Cortex of kidney (tissue), 1 donor: ENCODE measurements at places on chromosomes 7 and 10.

- DNase-seq: no peak
Measured at GRCh38 chr10:123165445-123166072, 11.4 kb downstream of the BUB3 start.

DNA sequence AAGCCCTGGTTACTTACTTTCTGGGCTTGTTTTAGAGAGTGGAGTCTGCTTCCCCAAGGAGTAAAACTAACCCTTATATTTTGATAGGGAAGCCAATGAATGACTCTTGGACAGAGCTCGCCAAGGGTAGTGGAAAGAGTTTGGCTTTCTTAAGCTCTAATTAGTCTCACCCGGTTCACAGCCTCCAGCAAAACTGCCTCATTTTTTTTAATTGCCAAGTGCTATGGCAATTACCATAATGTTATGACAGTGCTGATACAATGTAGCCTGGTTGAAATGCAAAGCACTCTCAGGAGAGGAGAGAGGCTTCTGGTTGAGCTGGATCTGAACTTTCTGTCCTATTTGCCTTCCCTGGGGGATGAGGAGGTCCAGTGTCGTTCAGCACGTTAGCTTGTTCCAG is 376.1 kb upstream of the CHRM2 start:
- no peak for DNase-seq

- DNase-seq: no peak
Measured at GRCh38 chr10:117014835-117015234, 9.8 kb upstream of the SHTN1 start.

- no peak for DNase-seq
Measured at GRCh38 chr7:6482307-6482706, 34.6 kb upstream of the DAGLB start.

DNA sequence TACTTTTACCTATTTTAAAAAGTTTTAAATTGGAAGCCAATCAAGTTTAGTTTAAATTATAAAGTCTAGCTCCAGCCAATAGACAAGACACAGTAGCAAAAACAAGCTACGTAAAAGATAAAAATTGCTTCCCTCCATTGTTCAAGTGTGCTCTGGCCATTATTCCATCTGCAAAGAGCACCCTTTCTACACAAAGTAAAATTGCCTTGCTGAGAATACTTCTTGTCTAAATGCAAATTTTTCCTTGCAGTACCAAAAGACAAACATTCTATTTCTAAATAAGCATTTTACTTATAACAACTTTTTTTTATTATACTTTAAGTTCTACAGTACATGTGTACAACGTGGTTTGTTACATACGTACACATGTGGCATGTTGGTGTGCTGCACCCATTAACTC is 75.9 kb upstream of the ZNF746 start:
- no peak for DNase-seq

DNA sequence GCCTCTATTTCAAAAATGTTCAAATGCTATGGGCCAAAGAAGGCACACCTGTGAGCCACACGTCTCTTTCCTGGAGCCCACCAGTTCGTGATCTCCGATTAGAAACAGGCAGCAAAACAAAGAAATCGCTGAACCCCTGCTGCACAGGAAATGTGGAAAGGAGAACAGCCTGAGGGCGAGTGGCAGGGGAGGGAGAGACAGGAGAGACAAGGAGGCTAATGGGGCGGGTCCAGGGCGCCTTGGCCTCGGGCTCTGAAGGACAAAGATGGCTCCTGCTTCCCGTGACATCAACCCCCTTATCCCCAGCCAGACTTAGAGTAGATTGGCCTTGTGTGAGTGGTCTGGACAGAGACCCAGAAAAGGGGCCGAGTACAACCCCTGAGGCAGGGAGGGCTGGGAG is 62.4 kb upstream of the DOCK1 start:
- DNase-seq: no peak

- no peak for DNase-seq
Measured at GRCh38 chr7:69749994-69750393, 151.7 kb downstream of the AUTS2 start.

DNA sequence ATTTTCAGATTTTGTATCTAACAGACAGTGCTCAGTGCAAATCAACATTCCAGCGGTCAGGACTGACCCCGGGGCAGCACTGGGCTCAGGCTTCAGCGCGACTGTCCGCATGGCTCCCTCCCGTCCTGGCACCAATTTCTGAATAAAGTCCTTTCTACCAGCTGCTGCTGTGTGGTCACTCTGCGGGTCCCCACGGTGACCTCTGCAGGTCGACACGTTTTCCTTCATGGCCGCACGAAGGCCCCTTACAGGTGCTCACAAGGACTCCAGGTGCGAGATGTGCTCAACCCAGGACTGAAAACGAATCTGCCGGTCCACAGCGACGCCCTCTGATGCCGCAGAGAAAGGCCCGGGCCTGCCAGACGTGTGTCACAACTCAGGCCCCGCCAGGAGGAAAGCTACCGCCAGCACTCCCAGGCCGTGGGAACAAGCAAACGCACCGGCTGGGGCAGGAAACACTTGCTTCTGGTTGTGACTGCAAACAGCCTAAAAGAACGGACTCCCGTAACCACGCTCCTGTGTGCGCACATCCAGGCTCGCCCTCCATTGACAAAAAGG is 3.7 kb upstream of the UTF1 start:
- no peak for DNase-seq

DNA sequence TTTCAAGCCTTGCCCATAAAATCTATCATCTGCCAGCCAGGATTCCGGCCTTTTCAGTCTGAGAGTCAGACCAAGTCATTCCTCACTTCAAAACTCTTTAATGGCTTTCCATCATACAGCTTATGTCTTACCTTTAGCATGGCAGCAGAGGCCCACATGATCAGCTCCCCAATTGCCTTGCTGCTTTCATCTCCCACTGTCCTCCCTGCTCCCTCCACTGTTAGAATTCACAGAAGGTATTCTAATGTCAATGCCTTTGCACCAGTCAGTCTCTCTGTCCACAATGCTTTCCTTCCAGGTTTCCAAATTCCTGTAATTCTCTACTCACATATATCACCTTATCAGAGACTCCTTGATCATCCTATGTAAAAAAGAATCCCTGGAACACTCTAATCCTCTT is 37.2 kb downstream of the SEMA3E start:
- no peak for DNase-seq

GRCh38 chr7:38973760-38974159 is 3.9 kb upstream of the POU6F2 start:
- no peak for DNase-seq

- no peak for DNase-seq
Measured at GRCh38 chr10:31887850-31888249, 40.8 kb downstream of the ARHGAP12 start.

GRCh38 chr7:22617166-22617565 is 109.8 kb upstream of the IL6 start:
- DNase-seq: no peak

- no peak for DNase-seq
Measured at GRCh38 chr7:5685205-5685604, 96.3 kb downstream of the RNF216 start.

- DNase-seq: no peak
Measured at GRCh38 chr10:32437334-32437733, 8.6 kb upstream of the CCDC7 start.

DNA sequence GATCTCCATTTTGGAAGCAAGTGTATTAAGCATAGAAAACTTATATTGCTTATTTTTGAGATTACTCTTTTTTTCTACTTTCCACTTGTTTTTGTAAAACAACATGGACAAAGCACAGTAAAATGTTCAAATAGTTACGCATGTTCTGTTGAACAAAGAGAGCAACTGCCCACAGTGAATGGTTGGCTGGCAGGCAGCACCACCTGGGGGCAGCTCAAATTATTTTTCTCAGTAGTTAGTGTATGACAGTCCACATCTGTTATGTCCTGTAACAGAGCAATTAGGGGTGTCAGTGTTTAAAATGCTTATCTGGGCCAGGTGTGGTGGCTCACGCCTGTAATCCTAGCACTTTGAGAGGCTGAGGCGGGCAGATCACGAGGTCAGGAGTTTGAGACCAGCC is 46.1 kb upstream of the CACUL1 start:
- DNase-seq: no peak

DNA sequence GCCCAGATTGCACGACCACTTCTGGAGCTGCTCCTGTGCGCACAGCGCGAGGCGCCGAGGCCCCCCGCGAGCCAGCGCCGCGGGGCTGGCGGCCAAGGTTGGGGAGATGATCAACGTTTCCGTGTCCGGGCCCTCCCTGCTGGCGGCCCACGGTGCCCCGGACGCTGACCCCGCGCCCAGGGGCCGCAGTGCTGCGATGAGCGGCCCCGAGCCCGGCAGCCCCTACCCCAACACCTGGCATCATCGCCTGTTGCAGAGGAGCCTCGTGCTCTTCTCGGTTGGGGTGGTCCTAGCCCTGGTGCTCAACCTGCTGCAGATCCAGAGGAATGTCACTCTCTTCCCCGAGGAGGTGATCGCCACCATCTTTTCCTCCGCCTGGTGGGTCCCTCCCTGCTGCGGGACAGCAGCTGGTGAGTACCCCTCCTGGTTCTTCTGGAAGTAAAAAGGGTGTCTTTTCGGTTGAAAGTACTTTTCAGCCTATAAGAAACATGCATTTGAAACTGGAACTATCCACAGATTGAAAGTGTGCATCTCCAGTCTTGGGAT is 683 bp downstream of the INSIG1 start:
- DNase-seq: no peak

DNA sequence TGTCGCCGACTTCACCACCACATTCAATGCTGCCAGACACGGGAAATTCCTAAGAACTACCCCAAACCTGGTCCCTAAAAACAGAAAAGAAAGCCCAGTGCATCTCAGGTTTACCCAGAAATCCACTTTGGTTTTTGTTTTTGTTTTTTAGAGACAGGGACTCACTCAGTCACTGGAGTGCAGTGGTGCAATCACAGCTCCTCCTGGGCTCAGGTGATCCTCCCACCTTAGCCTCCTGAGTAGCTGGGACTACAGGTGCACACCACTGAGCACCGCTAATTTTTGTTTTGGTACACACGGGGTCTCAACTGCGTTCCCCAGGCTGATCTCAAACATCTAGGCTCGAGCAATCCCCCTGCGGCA is 22.8 kb downstream of the MAD1L1 start:
- no peak for DNase-seq

DNA sequence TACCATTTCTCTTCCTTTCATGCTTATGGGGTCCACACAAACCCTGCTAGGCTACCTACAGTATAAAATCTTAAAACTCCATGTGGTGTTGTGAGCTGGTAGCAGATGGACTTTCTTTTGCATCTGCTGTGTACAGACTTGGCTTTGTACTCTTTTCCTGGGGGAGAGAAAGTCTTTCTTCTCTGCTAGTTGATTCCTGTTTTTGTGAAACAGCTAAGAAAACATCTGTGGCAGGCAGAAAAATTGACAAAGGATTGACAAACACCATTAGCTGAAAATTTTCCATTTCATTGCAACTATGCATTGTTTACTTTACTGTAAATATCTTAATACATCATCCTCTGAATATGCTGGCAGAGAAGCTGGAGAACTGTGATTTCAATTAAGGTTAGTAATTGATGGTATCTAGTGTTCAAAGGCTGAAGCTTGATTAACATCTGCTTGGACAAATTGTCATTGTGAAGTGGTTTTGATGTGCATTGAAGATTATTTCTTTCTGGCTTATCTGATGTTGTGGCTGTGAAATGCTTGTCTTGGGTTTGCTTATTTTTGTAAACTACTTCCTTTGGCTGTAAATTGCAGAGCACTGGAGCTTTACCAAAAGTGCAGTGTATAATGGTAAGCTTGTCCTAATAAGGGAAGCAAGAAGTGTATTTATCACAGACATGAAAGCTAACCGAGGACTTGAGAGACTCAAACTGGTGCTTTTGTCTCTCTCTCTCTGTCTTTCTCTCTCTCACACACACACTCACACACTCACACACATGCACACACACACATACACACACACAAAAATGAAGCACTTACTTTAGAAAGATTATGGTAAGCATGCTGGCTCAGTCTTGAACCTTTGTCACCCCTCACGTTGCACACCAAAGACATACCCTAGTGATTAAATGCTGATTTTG is at the start of gene FOXP2:
Gene FOXP2 (plus strand): TSS at position 660 of the 908 bp plus-strand sequence. CDS start 11,697 bp downstream, outside the sequence.
- DNase-seq: no peak

- no peak for DNase-seq
Measured at GRCh38 chr10:133110609-133111275, 23.0 kb downstream of the ADGRA1 start.

DNA sequence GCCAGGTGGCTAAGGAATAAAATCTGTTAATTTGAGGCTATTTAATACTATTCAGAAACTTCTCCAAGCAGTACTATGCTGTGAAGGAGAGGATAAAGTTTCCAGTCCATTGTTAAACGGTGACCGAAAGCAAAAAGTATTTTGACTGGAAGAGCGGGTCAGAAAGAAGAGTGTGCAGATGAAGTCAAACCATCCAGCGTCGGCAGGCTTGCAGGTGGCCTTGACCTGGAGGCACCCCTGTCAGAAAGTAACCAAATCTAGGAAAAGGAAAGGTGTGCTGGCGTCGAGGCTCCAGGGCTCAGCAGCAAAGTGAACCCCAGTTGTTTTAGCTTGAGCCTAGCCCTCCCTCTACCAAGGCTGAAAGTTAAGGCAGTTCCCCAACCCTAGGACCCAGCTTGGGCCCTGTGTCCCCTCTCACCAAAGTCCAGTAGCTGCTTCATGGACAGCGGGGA is 544 bp downstream of the PDK4 start:
- DNase-seq: no peak

- DNase-seq: no peak
Measured at GRCh38 chr7:155598810-155599210, 45.7 kb upstream of the RBM33 start.

GRCh38 chr7:141153231-141153630 is 79.4 kb downstream of the TMEM178B start:
- no peak for DNase-seq

DNA sequence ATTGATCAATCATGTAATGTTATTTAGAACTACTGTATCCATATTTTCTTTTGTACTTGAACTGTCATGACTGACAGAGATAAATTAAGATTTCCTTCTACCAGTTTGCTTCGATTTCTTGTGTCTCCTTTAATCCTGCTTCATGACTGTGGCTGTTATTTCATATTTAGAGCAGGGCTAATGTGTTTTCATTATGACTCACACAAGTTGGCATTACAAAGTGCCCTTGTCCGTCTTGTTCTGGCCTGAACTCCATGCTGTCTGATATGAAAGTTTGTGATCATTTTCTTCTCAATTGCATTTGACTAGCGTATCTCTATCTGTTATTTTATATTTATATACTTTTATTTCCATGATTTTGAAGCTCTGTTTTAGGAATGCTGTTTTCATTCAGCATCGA is 344.1 kb upstream of the PRKCQ start:
- DNase-seq: no peak
